Left lung (tissue), 14 donors: ENCODE measurements at places on chromosomes 3 and 15. TPM values are rescaled to one million over a fixed set of nuclear protein-coding genes. Genes with fewer than 3 reads are reported as not detected.
A peak's percentile ranks its signal among the peaks of the same experiment; 100 is the strongest.

DNA sequence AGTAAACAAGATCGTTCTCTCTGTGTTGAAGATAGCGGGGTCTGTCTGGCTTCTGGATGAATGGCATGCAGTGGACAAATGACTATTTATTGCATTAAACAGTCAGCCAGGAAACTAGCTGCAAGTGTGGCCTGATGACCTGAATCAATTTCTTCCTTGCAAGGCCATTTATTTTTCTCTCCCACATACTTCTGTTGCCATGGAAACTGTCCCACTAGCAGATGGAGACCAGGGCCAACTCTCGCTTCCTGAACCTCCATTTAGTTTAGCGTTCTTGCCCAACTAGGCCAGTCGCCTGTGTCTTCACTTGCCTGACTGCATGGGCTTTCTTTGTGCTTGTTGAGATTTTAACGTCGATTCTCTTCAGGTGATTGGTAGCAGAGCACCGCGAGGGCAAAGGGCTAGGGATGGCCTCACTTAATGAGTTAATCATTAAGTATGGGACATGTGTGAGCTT, 27.6 kb downstream of the LMCD1 start:
- no peak for DNase-seq

GRCh38 chr15:84151205-84151931, 84.2 kb upstream of the GOLGA6L4 start:
- DNase-seq, result no peak

GRCh38 chr15:63051156-63052066, 8.9 kb downstream of the TPM1 start:
- peak; percentile 44 for DNase-seq

- DNase-seq, result no peak
These were observed 101.6 kb downstream of the ZPLD1 start for GRCh38 chr3:102536456-102536855.

- DNase-seq, result no peak
These were observed 55.7 kb downstream of the SRGAP3 start for GRCh38 chr3:9193633-9194195.

NMNAT3 gene
- polyA plus RNA-seq, result 5.1 TPM

RGMA gene
- polyA plus RNA-seq, result 11.8 TPM

PLXND1 gene
- polyA plus RNA-seq, result 175 TPM

SHC4 gene
- 0.74 TPM for polyA plus RNA-seq

LIPH gene
- polyA plus RNA-seq, result 3.3 TPM

MYRIP gene
- 0.40 TPM for polyA plus RNA-seq

MAGI1 gene
- polyA plus RNA-seq, result 31.1 TPM

PRSS50 gene
- polyA plus RNA-seq, result 0.78 TPM
